ENCODE measurements at places on chromosomes 11 and 22.

- no peak for DNase-seq
Observed at GRCh38 chr11:55345306-55345705, 2.3 kb downstream of the OR4A16 start.

DNA sequence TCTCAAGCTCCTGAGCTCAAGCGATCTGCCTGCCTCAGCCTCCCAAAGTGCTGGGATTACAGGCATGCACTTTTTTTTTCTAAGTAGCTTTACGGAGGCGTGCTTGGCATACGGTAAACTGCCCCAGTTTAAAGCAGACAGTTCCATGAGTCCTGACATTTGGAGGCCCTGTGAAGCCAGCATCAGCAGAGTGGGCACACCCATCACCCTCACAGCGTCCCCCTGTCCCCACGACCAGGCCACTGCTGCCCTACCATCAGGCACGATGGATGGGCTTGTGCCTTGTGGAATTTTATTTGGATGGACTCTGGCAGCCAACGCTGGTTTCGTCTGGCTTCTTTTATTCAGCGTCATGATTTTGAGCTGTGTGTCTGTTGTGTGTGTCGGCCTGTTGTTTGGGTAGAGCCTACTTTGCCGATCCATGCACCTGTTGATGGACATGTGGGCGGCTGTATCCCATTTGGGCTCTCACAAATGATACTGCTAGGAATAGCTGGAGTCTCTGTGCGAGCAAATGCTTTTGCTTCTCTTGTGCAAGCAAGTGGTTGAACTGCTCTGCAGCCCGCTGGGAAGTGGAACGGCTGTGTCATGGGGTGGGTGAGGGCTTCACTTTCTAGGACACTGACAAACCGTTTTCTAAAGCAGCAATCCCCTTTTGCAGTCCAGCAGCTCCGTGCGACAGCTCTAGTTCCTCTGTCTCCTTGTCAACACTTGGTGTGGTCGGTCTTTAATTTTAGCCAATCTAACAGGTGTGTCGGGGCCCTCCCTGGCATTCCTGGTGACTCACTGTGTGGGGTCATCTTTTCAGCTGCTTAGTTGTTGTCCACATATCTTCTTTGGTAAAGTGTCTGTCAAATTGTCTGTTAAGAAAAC, 23.8 kb downstream of the KCNQ1 start:
- DNase-seq: no peak

- DNase-seq: no peak
Observed at GRCh38 chr11:70312401-70313357, 42.2 kb downstream of the PPFIA1 start.

- no peak for DNase-seq
Observed at GRCh38 chr22:44452531-44453420, 45.3 kb downstream of the RTL6 start.

- no peak for DNase-seq
Observed at GRCh38 chr11:7635708-7636107, 37.6 kb downstream of the CYB5R2 start.

DNA sequence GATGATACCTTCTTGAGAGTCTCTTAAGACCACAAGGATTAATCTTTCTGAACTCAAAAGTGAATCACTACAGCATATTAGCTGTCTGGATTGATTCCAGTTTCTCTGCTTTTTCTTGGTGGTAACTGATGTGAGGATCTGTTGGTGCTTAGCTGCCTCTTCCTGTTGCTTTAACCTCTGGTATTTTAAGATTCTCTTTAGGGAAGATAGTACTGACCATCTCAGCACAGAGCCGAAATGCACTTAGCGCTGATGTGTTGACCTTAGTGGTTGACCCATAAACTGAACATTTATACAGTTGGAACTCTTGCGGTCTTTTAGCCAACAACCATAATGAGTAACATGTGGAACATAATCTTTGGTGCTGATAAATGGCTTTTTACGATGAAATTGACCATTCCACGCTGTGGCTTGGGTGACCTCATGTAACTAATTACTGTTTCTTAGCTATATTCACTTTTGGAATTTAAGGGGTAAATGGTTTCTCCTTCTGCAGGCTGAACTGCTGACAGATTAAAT, 33.7 kb downstream of the APLP2 start:
- no peak for DNase-seq

- DNase-seq: no peak
Observed at GRCh38 chr11:64032050-64032449, 3.7 kb upstream of the FLRT1 start.

DNA sequence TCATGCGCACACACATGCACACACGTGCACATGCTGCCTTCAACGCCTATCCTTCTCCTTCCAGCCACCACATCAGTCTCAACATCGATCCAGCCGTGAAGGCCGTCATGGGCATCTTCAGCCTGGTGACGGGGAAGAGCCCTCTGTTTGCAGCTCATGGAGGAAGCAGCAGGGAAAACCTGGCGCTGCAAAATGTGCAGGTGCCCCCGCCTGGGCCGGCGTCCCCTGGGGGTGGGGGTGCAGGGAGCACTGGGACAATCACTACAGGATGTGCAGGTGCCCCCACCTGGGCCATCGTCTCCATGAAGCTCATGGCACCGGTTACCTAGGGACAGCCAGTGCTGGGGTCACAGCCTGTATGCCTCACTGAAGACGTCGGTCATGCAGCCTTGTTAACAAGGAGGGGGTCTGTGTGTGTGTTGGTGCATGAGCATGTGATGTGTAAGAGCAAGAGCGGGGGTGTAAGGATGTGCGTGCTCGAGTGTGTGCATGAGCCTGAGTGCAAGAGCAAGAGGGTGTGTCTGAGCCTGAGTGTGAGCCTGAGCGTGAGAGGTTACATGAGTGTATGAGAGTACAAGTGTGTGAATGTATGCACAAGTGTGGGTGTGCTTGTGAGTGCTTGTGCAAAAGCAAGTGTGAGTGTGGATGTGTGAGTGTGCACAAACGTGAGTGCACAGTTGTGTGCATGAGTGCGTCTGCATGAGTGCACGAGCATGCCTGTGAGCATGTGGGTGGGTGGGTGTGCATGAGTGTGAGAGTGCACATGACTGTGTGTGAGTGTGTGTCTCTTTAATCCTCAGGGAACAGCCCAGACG, 31.5 kb downstream of the NADSYN1 start:
- no peak for DNase-seq

- peak; percentile 22 for DNase-seq
Observed at GRCh38 chr22:41286639-41287091, 678 bp upstream of the RANGAP1 start.

DNA sequence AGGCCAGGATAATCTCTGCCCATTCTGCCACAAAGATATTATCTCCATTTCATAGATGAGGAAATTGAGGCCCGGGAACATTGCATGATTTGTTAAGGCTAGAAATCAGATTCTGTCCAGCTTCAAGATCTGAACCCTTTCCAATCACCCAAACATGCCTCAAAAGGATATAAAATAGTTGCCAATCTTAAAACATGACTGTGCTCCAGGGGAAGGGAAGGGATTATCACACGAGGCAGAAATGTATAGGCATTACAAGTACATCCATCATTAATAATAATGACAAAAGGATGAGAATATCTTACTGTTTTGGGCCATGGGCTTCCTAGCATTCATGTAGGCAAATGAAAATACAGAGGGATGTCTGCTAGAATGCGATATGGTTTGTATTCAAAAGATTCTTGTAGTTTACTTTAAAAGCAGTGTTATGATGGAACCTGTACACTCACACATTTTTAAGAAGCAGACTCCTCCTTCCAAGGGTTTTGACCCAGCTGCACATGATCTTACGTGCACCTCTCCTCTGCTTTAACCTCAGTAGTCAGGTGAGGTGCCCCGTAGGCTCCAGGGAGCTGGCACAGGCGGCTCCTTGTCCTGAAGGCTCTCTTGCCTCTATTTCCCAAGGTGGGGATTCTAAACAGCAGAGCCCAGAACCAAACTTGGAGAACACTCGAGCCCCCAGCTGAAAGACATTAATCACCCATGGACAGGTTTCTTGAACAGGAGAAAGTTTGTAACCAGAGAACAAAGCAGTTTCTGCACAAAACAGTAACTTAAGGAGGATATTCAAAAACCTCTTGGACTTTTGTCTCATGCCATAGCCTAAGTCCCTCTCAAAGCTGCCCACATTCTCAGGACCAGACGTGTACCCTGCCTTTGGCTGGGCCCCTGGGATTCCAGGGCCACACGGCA, 36.0 kb downstream of the PARVA start:
- no peak for DNase-seq

DNA sequence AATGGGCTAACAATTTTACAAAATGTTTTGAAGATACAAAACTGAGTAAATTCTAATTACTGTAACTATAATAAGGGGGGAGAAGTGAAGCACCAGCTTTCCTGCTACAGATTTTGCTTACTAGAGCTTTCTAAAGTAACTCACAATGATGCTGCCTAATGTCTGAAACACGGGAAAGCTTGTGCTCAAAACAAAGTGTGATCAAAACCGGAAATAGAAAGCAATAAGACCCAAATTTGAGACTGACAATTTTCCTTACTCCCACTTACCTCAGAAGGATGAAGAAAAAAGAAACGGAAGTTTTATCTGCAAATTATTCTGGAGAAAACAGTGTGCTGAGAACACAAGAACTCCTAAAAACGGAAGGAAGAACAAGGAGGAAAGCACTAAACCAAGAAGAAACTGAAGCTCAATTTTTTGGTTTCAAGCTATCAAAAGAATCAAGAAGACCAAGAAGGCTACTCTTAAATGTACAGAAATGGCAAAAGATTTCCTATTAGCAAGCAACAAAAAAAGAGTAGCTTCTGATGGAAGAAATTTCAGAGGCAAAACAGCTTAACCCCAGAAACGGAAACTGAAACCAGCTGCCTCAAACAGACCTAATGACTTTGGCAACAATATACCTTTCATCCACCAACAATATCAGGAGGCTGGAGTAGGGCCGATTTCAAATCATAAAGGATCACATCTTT, 33.4 kb downstream of the AMBRA1 start:
- peak; percentile 14 for DNase-seq

DNA sequence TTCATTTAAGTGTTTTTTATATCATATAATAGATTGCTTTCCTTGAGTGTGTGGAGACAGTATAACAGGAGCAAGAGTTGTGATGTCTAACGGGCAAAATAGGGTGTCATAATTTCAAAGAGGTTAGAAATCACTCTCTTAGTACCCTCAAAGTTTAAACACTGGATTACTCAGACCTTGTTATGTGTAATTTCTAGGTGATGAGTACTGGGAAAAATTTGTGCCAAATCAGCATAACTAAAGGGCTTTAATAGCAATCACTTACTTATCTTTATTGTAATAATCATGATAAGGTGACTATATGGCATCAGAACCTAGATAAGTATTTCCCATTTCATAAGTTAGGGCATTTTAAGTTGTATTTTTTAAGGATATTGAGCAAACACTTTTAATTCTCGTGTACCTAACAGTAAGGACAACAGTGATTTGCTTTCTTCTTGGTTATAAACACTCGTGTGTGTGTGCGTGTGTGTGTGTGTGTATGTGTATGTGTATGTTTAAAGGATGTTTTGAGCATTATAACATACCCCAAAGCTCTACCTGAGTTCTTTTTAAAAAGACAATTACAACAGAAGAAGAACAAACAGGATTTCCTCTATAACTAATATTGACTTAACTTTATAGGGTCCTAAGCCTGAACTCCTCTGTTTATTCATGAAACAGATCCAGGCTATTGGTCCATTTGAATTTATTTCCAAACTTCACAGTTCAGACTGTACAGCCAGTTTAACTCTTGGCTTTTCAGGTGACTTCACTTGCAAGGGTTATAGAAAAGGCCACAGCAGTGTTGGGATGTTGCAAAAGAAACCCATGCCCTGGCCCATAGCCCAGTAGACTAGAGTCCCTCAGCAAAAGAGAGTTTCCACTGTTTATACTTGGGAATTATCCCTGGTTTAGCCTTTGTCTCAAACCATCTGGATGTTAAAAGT, 23.7 kb upstream of the PDE3B start:
- no peak for DNase-seq

- no peak for DNase-seq
Observed at GRCh38 chr11:57598831-57599155, 1.3 kb downstream of the SERPING1 start.

- DNase-seq: no peak
Observed at GRCh38 chr11:8329847-8330361, 66.2 kb upstream of the LMO1 start.

DNA sequence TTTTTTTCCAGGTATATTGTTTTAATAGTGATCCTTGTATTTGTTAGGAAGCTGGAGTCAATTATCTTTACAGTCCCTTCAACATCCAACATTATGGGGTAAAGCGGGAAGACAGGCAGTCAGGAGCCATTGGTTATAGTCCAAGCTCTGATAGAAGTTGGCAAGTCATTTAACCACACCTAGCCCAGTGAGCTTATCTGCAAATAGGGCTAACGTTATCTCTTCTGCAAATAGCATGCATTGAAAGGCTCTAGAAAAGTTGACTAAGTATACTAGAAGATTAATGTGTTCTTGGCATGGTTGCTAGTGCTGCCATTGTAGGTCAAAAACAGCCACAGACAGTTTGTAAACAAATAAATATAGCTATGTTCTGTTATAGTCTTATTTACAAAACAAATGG, 520.7 kb downstream of the OPCML start:
- DNase-seq: no peak

- no peak for DNase-seq
Observed at GRCh38 chr11:16775614-16776283, 37.3 kb downstream of the C11orf58 start.

DNA sequence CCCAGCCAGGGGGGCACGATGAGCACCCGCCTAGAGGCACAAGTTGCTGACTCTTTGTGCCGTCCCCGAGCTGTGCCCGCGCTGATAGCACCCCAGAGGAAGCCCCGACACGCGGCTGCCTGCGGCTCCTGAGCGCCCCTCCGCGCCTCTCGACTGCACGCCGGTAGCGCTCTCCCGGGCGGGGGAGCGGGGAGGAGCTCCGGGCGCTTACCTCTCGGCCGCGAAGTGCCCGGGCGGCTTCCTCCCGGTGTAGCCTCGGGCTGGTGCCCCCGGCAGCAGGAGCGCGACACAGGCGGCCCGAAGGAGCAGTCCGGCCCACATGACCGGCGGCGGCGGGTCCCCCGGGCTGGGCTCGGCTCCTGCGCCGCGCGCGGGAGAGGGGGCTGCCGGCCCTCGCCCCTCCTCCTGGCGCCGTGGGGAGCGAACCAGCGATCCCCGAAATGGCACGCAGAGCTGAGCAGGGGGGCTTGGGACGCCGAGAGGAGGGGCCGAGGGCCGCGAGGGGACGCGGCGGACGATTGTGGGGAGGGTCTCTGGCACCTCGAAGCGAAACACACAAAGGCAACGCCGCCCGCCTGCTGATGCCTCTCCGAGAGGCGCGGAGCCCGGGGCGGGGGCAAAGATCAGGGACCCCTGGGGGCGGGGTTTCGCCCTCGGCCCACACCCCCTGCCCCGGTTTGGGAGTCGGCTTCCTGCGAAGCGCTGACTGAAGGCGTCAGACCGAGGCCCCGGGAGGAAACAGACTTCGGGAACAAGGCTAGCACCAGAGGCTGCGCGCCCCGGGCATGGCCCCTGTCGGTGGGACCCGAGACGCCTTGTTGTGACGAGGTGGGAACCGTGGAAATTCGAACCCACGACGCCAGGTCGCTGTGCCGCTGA, at the start of gene VWCE:
TSS of gene VWCE (minus strand) at position 600 of the 879 bp plus-strand sequence. CDS start at position 321, 279 bp downstream.
- DNase-seq: peak; percentile 49

GRCh38 chr11:110479108-110480101, 49.7 kb downstream of the FDX1 start:
- DNase-seq: no peak
